ENCODE measurements at places on chromosomes 2 and 18.

- no peak for DNase-seq
Observed at GRCh38 chr2:148730085-148730484, 85.5 kb downstream of the EPC2 start.

- DNase-seq: no peak
Observed at GRCh38 chr18:43442571-43442970, 165.3 kb upstream of the SYT4 start.

DNA sequence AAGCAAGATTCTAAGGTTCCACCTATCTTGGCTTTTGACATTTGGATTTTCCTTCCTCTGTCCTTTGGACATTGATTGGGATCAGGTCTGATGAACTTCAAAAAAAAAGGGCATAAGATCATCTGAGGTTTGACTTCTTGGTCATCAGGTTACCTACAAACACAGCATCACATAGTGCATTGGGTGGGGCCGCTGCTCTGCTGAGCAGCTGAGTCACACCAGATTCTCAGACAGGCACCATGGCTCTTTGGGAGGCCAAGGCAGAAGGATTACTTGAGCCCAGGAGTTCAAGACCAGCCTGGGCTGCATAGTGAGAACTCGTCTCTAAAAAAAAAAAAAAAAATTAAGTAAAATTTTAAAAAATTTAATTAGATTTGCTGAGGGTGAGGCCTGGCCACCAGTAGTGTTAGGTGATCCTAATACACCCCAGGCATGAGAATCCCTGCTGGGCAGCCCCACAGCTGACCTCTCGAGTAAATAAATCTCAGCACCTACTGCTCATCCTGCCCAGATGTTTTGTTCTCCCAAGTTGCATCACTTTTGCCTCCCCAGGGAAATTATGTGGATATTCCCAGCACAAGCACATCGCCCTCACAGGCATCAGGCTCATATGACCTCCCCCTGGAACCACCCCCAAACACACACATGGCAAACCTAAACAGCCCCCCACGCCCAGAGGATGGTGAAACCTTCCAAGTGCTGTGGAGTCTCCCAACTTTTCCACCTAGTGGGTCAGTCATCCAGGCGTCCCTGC is 5.3 kb downstream of the MLPH start:
- no peak for DNase-seq

DNA sequence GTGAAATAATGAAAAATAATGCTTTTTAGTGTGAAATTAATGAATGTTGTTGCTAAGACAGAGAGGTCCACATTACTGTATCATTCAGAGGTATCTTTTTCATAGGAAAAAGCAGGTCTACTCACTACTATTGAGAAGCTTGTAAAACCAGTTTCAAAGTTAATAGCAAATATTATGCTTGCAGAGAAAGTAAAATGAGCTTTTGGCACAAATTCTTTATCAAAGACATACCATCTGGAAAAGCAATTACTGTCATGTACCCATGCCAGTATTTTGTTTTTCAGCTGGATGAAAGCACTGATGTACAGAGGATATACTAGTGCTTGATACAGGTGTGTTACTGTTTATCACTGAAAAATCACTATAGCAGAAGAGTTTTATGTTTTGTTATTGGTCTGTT is 77.5 kb downstream of the NCOA1 start:
- DNase-seq: no peak

DNA sequence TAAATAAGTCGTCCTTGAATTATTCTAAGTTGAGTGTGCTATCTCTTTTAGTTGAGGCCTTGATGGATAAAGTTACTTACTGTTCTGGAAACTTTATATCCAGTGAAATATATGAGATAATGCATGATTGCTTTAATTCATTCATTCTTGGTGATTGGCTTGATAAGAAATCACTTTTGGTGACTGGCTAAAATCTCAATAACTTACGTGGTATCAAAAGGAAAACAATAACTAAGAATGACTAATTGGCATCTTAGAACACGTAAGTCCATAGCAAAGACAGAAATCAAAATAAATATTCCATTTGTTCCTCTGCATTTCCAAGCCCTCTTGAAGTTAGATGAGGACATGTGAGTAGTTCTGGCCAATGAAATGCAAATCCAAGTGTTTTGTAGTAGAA is 251.6 kb downstream of the NUP35 start:
- DNase-seq: no peak

GRCh38 chr2:108184419-108184818 is 55.3 kb upstream of the SULT1C3 start:
- no peak for DNase-seq
